Esophagus mucosa (tissue), 1 donor: ENCODE measurements at places on chromosomes 4 and X. TPM values are rescaled to one million over a fixed set of nuclear protein-coding genes. Genes with fewer than 3 reads are reported as not detected.

DNA sequence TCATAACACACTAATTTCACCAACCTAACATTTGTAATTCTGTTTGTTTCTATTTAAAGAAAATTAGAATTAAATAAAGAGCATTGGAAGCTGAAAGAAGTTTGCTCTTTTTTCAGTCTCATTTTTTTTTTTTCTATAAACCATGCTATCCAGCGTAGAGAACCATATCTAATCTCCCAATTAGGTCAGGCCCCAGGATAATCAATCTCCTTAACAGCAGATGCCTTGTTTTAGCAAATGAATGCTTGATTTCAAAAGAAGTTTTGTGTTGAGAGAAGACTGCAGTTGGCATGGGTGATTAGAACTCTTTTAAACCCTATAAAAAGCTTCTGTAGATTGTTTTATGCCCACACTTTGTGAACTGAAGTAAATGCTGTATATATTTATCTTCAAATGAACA lies 15.6 kb upstream of the MAD2L1 start:
- no peak for ATAC-seq

- no peak for ATAC-seq
Measured at GRCh38 chrX:47587906-47588735, 5.9 kb downstream of the TIMP1 start.

GRCh38 chr4:31023109-31023508 lies 302.9 kb downstream of the PCDH7 start:
- no peak for ATAC-seq

DNA sequence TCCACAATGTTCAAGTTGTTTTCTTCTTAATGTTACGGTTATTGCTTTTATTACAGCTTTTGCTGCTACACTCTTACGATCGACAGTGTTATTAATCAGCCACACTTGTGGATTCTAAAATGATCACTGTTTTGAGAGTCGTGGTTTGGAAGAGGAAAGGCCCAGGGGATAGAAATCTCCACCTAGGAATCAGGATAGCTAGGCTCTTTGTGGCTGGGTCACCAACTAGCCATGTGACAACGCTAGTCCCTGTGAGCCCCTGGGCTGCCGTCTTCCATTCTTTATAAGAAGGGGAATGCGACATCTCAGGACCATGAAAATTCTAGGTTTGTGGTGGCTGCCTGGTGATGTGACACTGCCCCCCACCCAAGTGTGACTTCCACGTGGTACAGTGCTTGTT lies 380 bp downstream of the SLC34A2 start:
- no peak for ATAC-seq

GRCh38 chr4:108044951-108045686 lies 55.4 kb downstream of the HADH start:
- ATAC-seq: no peak

DNA sequence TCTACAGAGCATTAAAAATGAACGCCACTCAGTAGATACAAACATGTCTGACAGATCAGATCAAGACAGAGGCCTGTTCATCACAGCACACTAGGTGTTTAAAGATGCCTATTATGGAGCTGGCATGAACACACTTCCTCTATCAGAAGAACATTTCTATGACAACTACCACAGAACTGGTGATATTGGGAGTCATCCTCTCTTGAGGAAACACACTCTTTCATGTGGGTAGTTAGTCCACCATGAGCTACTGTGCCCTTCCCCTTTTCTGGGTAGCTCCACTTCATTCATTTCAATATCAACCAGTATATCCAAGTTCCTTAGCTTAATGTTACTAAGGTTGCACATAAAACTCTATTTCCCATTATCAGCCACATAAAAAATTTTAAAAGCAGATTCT lies 46.7 kb downstream of the MAOB start:
- no peak for ATAC-seq

- no peak for ATAC-seq
Measured at GRCh38 chr4:68883870-68884269, 67.7 kb downstream of the UGT2A3 start.

DNA sequence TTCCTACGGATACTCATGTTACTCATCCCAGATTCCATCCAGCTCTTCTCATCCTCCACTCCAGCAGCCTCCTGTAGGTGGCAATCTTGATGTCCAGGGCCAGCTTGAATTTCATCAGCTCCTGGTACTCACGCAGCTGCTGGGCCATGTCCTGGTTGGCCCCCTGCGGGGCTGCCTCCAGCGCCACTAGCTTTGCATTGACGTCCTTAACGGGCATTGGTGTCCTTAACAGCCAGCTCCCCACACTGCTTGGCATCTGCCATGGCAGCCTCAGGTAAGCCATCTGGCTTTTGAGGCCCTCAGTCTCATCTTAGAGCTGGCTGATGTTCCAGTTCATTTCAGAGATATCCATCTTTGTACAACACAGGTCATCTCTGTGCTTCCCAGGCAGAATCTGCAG lies 223.7 kb downstream of the FGF13 start:
- no peak for ATAC-seq

GRCh38 chr4:127622921-127623796 lies 9.6 kb upstream of the INTU start:
- ATAC-seq: peak; percentile 82

DNA sequence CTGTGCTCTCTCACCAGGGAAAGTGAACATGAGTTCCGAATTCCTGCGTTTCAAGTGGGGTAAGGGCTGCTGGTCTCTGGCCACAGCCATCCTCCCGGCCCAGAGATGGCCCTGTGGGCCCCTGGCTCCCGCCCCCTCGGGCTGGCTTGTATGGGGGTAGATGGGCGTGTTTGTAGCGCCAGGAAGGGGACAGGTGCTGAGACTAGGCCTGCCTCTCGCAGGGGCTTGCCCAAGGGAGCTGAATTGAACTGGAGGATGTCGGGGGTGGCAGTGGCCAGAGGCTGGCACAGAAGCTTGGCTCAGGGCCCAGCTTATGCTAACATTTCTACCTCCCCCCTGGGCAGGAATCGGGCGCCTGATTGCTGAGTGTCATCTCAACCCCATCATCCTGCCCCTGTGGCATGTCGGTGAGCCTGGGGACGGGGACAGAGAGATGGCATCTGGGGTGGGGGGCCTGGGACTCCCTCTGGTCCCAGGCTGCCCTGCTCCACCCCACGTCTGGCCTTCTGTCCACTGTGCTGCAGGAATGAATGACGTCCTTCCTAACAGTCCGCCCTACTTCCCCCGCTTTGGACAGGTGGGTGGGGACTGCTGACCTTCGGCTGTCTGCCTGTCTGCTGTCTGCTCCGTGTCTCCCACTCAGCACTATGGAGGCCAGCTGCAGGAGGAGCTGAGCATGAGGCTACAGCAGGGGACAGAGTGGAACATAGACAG lies 8.5 kb downstream of the TAFAZZIN start:
- peak; percentile 27 for ATAC-seq

- ATAC-seq: no peak
Measured at GRCh38 chr4:79626611-79627010, 218.6 kb upstream of the GK2 start.

GRCh38 chr4:38889143-38889542 lies 21.5 kb downstream of the FAM114A1 start:
- peak; percentile 67 for ATAC-seq

DNA sequence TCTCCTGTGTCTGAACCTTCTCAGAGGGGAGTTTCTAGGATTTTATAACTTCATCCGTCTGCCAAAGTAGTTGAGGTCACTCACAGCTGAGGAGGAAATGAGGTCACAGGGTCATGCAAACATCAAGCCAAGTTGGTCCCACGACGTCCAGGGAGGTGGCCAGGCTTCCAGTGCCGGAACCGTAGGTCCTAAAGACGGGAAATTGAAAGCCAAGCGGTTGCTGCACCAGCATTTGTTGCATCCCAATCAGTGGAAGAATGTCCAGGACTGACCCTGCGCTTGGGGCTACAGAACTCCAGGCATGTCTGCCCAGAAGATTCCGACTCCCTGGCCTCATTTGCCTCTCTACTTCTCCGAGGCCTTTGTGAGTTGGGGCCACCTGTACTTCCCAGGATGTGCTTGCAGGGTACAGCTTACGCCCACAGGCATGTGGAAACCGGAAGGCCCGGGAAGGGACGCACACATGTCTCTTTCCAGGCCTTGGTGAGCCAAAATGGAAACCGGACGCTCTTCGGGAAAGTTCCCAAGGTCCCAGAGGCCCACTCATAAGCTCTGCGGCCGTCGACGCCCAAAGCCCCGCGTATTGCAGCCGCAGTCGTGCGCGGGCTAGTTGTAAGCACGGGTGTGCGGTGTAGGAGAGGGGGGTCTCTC lies 9.3 kb downstream of the PRDM8 start:
- ATAC-seq: no peak

Gene STBD1
- 2.9 TPM for total RNA-seq

Gene HAUS7
- 16.6 TPM for total RNA-seq

Gene APEX2
- total RNA-seq: 16.3 TPM

Gene SFRP2
- 4.7 TPM for total RNA-seq

Gene GUCY1B1
- 0.96 TPM for total RNA-seq
